Left ventricle myocardium inferior (tissue), 1 donor: ENCODE measurements at places on chromosomes 6 and 20. TPM values are rescaled to one million over a fixed set of nuclear protein-coding genes. Genes with fewer than 3 reads are reported as not detected.

The ARMC12 gene
- total RNA-seq: not detected

The GTSF1L gene
- not detected for total RNA-seq

The SOX18 gene
- total RNA-seq: 30.5 TPM

The PARD6B gene
- 3.4 TPM for total RNA-seq

The ACSS2 gene
- 101 TPM for total RNA-seq

The MOG gene
- total RNA-seq: 14.7 TPM

The RNGTT gene
- total RNA-seq: 9.1 TPM

The MYL9 gene
- 1,345 TPM for total RNA-seq

The ADAM33 gene
- total RNA-seq: 10.8 TPM

The SUMO4 gene
- total RNA-seq: 0.27 TPM

The ZC3H12D gene
- 0.25 TPM for total RNA-seq
